Stimulated activated CD4-positive, alpha-beta T cell treated with anti-CD3 and anti-CD28 coated beads, Interleukin-1b, Interleukin-23, amount 100 ng/mL, for 48 hours (primary cell): ENCODE measurements at places on chromosomes 13 and 19.

DNA sequence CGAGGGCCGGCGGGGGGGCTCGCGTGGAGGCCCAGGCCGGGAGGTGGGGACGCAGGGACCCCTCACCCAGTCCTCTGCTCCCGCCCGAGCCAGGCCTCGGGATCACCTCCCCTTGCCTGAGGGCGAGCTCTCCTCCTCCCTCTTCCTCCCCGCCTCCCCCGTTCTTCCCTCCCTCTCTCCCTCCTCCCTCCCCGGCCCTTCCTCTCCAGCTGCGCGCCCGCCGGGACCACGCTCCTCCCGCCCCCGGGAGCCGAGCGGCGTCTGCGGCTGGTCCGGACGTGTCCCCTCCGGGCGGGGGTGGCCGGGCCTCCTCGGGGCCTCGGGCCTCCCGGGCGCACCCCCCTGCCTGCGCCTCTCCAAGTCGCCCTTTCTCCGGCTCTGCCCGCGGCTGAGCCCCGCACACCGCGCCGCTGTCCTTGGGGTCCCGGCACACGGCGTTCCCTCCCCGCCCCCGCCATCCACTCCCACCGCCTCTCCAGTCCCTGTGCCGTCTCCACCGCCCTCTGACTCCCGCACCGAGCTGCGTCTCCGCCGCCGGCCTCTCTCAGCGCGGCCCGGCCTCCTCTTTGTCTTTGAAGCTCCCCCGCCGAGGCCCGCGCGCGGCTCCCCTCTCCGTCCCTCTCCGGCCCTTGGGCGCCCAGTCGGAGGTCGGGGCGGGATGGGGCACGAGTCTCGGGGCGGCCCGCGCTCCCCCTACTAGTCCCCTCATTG is 5.7 kb downstream of the SOX1 start:
- DNase-seq, result no peak

- no peak for DNase-seq
Measured at GRCh38 chr19:29712744-29713516, 2.1 kb downstream of the C19orf12 start.

- DNase-seq, result no peak
Measured at GRCh38 chr13:51632591-51633362, 48.5 kb downstream of the WDFY2 start.

DNA sequence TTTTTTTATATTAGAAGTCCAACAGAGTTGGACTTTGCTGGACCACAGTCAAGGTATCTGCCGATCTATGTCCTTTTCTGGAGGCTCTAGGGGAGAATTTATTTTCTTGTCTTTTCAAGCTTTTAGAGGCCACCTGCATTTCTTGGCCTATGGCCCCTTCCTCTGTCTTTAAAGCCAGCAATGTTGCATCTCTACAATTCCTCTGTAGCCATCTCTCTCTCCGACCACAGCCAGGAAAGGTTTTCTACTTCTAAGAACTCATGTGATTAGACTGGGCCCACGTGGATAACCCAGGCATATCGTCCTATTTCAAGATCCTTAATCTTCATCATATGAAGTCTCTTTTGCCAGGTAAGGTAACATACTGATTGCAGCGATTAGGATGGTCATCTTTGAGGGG is 43.5 kb upstream of the RGCC start:
- DNase-seq, result no peak

- no peak for DNase-seq
Measured at GRCh38 chr13:48231080-48231479, 1.9 kb upstream of the ITM2B start.

GRCh38 chr13:37241786-37242185 is 136.3 kb upstream of the CSNK1A1L start:
- no peak for DNase-seq

DNA sequence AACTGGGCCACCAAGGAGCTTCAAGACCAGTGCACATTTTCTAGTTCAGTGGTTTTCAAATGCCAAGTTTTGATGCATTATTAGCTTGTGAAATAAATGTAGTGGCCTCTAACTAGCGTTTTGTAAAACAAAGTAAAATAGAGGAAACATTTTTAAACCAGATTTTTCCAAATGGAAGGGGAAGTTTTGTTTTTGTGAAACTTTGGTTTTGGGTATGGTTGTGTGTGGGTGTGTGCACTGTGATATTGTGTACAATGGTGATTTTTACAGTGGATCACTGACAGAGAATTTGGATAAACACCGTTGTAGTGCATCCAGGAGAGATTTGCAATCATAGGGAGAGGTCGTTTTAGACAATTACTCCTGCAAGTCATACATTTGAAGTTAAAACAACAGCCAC is 108.9 kb downstream of the SLC7A1 start:
- no peak for DNase-seq

GRCh38 chr19:38247734-38248268 is 8.4 kb downstream of the PPP1R14A start:
- no peak for DNase-seq

- peak; percentile 11 for DNase-seq
Measured at GRCh38 chr19:34226036-34226435, 28.3 kb upstream of the GARRE1 start.

- DNase-seq, result peak; percentile 92
Measured at GRCh38 chr19:12933287-12934072, at the start of gene FARSA. TSS of gene FARSA (minus strand) at chr19:12933711. CDS start at chr19:12933696, 15 bp downstream.

- no peak for DNase-seq
Measured at GRCh38 chr19:35088131-35088913, 27.3 kb upstream of the FXYD3 start.

DNA sequence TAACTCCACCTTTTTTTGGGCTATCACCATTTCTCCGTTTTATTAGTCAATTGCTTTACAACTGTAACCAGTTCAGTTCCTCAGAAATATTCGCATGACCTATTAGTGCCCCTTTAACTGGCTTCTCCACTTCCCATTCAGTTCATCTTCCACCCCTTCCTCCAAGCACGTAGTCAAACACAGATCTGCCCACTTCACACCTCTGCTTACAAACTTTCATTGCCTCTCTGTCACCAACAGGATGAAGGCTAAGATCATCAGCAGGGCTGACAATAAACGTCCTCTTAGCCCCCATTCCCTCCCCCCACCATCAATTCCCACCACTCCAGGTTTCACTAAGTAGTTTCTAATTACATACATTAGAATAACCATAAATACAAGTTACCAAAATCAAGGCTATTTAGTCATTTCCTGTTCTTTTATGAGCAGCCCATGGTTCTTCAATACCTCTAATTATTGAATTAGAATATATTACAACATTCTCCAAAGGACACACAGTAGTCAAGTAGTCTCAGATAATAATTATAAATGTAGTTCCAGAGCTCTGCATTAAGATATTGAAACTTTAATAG is 95.7 kb downstream of the SPRY2 start:
- no peak for DNase-seq

- DNase-seq, result no peak
Measured at GRCh38 chr13:27421101-27421871, 3.1 kb upstream of the GTF3A start.

DNA sequence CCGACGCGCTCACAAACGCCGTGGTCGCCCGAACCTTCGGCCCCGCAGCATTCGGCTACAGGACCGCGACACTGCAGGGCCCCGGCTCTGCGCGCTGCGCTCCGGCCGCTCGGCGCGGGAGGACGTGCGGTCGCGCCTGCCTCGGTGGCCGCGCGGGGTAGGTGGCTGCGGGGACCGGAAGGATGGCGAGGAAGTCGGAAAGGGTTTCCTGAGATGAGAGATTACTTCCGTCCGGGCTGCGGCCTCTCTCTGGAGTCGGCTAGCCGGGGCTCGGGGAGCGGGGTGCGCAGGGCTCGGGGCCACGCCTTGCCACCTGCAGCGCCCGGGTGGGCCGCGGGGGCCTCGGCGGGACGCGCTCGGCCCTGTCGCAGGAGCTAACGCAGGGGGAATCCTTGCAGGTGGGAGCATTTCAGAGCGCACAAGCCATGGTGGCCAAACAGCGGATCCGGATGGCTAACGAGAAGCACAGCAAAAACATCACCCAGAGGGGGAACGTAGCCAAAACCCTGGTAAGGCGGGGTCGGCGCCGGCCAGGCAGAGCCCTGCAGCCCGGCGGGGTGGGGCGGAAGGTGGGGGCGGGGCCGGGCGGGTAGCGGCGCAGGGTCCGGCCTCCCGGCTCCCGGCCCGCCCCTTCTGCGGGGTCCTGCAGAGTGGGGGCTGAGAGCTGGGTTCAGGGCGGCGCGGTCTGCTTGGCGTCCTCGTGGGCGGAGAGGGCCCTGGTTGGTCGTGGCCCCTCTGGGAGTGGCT is at the start of gene SERP2:
TSS of gene SERP2 (plus strand) at position 224 of the 747 bp plus-strand sequence. CDS start at position 426, 202 bp downstream.
- peak; percentile 5 for DNase-seq

DNA sequence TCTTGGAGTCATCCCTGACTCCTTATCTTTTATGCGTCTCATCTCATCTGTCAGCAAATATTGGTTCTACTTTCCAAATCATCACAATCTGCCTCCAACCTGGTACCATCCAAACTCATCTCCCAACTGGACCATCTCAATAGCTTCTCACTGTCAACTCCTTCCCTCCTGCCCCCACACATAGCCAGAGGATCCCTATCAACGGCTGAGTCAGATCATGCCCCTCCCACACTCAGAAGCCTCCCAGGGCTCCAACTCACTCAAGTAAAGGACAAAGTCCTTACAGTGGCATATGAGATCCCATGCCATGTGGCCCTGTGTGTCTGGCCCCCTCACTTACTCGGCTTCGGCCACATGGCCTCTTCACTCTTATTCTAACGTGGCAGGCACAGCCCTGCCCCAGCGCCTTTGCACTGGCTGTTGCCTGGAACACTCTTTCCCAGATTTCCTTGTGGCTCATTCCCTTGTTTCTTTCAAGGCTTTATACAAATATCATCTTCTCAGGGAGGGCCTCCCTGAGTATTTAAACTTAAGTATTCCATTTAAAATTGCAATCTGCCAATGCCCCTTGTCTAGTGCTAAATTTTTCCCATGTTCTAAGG is 4.3 kb downstream of the SPRED3 start:
- no peak for DNase-seq

GRCh38 chr13:66098931-66099628 is 1131.1 kb downstream of the PCDH9 start:
- no peak for DNase-seq

- DNase-seq, result peak; percentile 22
Measured at GRCh38 chr19:15532779-15533521, 24.6 kb downstream of the CYP4F22 start.

- peak; percentile 75 for DNase-seq
Measured at GRCh38 chr19:18428787-18429674, 8.9 kb downstream of the ISYNA1 start.

DNA sequence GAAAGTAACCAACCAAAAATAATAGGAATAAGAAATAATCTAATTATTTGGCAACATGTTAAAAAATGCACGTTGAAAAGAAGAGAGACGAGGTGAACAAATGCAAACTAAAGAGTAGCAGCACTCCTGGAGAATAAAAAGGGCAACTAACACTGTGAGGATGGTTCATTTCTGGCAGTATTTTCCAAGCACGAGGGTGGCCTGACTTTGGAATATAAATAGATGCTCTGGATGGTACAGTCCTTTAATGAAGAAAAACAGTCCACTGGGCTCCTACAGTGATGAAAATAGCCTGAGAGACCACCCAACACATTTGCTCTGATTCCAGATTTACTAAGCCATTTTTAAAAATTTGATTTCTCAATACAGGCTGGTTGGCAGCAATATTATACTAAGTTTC is 17.7 kb upstream of the KLF12 start:
- no peak for DNase-seq

DNA sequence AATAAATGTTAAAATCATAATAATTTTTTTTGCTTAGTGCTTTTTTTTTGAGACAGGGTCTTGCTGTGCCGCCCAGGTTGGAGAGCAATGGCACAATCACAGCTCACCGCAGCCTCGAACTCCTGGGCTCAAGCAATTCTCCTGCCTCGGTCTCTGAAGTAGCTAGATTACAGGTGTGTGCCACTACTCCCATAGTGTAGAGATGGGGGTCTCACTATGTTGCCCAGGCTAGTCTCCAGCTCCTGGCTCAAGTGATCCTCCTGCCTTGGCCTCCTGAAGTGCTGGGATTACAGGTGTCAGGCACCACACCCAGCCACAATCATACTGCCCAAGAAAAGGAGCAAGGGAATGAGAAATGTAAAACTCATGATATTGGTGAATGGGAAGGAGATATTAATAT is 5.1 kb downstream of the FBL start:
- DNase-seq, result no peak

DNA sequence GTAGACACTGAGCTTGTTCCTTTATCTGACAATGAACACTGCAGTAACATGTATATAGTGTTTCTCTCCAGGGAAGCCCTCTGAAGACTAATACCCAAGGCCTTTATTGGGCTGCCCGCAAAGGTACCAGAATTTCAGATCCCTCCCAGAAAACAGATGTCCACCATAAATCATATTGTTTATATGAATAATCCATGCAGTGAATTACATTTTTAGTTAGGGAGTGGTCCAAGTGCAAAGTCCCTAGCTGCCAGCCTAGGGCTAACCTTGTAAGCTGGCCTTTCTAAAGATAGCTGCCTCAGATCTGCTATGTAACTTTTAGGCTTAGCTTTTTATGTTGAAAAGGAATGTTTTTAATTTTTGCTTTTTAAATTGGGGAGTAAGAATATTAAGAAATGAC is 44.7 kb downstream of the TDRD3 start:
- DNase-seq, result no peak

DNA sequence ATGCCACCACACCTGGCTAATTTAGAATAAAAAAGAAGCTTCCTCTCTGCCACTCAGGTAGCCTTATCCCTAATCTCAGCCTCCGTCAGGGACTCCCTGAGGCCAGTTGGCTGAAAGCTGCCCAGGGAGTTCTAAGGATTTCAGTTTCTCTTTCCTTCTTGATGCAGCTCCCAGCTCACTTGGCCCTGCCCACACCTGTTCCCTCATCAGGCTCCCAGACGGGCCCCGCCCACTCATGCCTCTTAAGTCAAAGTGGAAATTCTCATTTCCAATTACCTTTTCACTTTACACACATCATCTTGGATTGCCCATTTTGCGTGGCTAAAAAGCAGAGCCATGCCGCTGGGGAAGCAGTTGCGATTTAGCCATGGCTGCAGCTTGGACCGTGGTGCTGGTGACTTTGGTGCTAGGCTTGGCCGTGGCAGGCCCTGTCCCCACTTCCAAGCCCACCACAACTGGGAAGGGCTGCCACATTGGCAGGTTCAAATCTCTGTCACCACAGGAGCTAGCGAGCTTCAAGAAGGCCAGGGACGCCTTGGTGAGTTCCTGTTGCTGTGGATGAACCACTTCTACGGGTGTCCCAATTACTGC is at the start of gene IFNL1:
TSS of gene IFNL1 (plus strand) at position 353 of the 591 bp plus-strand sequence. CDS start at position 368, 15 bp downstream.
- DNase-seq, result no peak

- DNase-seq, result no peak
Measured at GRCh38 chr19:54451331-54451871, 2.4 kb downstream of the LENG8 start.

- no peak for DNase-seq
Measured at GRCh38 chr19:28585796-28586195, 627.2 kb downstream of the UQCRFS1 start.

- no peak for DNase-seq
Measured at GRCh38 chr19:51971624-51972023, 15.0 kb downstream of the ZNF350 start.

- DNase-seq, result no peak
Measured at GRCh38 chr19:6589711-6590257, 1.2 kb downstream of the CD70 start.

GRCh38 chr13:24071423-24072075 is 89.0 kb upstream of the SPATA13 start:
- no peak for DNase-seq
